ENCODE measurements at places on chromosomes 5 and 9.

GRCh38 chr5:76393035-76393680 is 9.9 kb upstream of the IQGAP2 start:
- DNase-seq = no peak

DNA sequence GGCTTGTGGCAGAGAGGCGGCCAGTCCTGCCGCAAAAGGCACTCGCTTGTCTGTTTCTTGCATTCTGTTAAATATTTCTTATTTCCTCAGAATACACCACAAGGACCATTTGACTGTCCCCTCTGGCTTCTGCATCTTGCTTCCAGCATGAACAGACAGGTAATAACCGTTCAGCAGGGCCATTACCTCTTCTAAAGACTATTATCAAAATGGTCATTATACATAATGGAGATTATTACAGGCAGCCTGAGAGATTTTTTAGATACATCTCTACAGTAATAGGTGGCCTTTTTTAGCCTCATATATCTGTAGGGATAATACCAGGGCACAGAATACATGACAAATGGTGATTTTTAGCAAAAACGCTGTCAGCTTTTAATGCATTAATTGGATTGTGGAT is 382.0 kb downstream of the PSAT1 start:
- DNase-seq = no peak

DNA sequence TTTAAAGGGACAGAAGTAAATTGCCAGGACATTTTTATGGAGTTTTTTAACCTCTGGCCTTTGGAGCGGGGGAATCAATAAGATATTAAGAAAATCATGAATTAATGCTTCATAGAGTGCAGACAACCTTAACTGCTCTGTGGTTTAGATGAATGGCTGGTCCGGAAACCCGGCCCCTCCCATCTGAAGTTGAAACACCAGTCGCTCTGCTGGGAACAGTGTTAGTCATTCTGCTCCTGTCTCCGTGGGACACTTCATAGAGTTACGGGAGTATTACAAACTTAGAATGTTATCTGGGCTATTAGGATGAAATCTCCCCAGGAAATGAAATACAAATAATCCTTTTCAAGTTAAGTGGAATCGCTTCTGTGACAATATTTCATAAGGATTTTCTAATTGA is 110.1 kb upstream of the IRX2 start:
- DNase-seq = no peak

DNA sequence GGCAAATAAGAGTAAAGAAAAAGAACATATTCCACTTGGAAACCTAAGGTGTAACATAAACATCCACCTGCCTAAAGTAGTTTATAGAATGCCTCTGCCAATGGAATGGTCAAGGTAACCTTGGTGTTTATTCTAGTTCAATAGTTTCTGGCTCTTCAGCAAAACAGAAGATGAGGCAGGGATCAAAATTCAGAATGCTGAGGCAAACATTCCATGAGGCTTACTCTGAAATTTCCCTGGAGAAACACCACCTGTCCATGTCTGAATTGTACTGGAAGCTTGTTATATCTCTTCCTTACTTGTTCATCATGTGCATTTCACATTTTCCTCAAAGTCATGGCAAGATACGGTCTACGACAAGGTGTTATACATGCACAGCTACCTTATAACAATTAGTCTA is 1862.4 kb upstream of the ACO1 start:
- DNase-seq = no peak

DNA sequence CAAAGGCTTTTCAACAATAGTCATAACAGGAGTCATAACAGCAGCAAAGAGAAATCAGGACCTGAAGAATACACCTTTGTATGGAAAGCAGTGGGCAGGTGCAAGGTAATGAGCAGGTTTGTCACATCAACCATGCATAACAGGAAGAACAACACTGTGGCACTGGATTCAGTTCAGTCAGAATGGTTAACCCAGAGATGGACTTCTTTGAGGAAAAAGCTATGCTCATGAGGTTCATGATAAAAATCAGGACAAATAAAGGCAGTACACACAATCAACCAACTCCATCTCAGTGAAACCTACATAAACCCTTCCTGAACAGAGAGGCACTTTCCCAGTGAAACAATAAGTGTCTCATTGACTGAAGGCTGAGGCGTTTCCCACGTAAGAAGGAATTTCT is 27.0 kb downstream of the ABITRAM start:
- no peak for DNase-seq

DNA sequence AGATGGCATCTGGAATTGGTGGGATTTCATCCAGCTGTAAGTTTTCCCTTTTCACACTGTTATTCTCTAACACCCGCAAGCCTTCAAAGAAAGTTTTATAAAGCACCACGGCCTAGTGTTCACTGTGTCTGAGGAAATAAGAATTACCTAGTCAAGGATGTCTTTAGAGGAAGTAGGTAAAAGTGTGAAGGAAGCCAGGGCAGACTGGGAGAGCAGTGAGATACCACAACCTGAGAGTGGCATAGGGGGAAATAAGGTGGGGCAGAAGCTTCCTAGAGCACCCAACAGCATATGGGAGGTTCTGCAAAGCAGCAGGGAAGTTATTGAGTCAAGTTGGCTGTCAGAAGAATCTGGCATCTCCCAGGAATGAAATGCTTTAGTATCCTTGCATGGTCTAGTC is 241.2 kb downstream of the CETN3 start:
- no peak for DNase-seq

DNA sequence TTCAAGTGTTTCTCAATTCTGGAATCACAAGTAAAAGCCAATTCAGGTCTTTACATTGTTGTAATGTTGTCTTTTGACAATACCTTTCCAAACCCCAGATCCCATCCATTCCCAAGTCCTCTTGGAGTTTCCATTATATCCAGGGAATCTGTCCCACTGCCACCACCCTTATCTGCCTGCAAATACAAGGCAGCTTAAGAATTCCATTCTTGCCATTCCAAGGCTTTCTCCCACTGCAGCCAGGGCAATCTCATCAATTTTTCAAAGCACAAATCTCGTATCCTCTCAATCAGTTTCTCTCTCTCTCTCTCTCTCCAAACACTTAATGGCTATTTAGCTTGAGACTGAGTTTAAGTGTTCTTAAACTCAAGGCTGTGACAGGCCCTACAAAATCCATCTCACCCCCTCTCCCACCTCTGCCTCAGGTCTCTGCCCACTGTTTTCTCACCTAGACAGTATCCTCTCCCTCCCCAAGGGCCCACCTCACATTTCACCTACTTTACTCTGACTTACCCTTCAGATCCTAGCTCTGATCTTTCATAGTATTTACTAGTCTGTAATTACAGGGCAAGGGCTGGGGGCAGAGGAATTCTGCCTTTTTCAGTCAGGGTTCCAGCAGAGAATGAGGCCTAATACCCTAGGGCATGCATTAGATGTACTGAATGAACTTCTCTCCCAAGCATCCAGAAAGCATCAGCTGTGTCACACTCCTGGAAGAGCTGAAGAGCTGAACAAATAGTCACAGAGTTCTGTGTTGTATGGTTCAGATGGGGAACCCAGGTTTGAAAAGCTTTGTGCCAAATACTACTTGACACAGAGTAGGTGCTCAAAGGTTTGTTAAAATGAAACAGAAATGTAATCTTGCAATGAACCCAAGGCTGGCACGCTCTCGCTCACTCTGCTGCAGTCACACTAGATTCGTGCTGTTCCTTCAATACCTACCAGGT is 46.0 kb downstream of the RAPGEF1 start:
- peak; percentile 91 for DNase-seq

DNA sequence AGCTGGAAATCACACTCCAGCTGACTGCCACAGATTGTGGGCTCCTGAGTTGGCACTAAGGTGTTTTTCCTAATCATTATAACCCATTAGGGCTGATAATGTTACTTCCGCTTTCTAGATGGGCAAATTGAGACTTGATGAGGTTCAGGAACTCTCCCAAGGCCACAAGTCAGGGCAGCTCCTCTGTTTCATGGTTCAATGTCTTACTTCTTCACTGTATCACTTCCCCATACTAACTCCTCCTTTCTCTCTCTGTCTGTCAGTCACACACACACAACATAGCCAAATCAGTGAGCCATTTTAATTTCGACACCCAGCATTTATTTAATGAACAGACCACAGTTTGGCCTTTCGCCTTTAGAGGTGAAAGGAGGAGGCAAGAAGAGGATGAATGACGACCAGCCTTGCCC is 17.8 kb upstream of the TRAF1 start:
- DNase-seq = no peak

GRCh38 chr5:112192866-112193265 is 226.2 kb downstream of the EPB41L4A start:
- no peak for DNase-seq

DNA sequence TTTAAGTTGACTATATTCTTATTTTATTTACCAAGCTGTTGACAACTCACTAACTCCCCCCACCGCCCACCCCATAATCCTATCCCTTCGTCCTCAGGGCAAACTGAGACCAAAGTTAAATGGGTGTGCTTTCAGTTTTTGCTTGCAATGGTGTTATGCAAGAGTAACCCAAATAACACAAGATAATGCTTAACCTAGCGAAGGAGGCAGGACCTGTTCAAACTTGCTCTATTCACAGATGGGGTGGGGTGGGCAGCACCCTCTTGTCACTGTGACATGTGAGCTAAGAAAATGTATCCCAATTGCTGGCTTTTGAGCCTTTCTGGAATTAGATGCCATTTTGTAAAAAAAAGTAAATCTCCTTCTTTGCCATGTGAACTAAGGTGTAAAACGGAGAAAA is 40.4 kb downstream of the GLIS3 start:
- DNase-seq = no peak

DNA sequence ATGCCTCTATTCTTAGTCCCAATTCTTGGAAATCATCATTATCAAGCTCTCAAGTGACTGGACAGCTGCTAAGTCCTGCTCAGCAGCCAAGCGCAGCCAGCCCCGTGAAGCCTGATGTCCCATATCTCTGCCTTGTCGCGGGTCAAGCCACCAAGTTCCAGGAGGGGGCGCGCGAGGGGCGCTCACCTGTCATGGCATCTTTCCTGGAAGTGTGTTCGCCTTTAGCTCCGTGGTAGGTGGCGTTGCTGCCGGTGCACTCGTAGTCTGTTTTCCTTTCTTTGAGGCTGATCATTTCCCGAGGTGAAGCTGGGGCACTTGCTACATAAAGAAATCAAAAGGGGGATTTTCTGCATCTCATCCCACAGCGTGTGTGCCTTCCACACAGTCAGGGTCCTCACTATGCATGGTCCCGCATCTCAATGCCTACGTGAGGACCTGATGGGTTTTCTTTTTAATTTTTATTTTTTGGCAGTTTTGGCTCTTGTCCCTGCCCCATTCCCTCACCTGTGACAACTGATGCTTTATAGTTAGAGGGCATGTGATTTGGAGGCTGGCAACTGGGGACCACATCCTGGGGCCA is 227.0 kb upstream of the DAP start:
- peak; percentile 86 for DNase-seq

DNA sequence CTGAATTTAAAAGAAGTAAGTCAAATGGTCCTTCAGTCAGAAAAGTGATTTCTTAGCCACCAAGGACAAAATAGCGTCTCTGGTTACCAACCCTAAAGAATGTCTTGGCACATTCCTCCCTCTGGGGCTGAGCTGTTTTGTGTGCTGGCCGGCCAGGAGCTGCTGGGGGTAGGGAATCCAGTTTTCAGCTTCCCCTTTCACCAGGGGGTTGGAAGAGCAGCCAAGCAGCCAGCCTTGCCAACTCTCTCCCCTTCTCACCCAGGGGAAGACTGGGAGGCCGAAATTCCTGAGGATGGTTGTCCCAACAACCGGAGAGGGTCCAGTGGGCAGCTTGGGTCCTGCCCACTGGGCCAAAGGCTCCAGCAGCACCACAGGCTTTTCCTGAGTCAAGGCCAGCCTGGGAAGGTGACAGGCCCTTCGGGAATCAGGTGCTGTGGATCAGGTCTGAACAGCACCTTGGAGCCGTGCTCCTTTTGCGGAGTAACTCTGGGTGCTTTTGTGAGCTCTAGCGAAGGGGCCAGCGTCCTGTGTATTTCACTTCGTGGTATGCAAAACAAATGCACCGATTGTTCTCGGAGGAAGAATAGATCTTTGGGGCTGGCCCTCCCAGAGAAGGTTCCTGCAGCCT is 4.2 kb downstream of the WWC1 start:
- DNase-seq = peak; percentile 94

GRCh38 chr5:103938146-103938695 is 375.6 kb upstream of the NUDT12 start:
- DNase-seq = no peak

GRCh38 chr5:83472213-83472507 is 616 bp downstream of the VCAN start:
- DNase-seq = no peak

DNA sequence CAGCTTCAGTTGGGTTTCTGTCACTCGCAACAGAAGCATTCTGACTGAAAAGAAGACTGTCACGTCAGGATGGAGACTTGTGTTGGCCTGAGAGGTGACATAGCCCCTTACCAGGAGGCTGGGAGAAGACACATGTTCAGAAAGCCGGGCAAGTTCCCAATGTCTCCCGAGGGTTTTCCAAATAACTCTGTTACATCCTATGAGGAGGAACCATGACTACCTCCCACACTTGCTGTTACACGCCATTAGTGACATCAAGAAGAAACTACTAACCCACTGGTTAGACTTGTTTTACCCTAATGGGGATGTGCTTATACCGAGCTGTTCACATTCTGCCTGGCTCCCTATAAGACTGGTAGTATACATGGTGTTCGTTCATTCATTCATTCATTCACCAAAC is 33.3 kb downstream of the SH3PXD2B start:
- no peak for DNase-seq

DNA sequence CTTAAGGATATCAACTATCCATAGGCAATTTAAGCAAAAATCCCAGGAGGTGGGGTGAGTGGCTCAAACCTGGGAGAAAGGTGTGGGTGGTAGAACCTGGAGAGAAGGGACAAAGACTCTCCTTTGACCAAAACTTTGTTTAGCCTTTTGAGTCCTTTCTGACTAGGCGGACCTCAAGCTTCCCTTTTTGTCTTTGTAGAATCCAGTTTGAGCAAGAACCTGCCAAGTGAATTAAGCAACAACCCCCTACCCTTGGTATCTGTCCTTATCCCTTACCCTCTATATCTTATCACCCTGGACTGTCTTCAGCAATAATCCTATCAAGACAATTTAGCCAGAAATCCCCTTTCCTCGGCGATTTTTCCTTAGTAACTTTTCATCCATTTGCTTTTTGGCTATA is 53.5 kb upstream of the SLC28A3 start:
- DNase-seq = no peak

- DNase-seq = no peak
Measured at GRCh38 chr9:105968811-105969466, 274.6 kb downstream of the TMEM38B start.

DNA sequence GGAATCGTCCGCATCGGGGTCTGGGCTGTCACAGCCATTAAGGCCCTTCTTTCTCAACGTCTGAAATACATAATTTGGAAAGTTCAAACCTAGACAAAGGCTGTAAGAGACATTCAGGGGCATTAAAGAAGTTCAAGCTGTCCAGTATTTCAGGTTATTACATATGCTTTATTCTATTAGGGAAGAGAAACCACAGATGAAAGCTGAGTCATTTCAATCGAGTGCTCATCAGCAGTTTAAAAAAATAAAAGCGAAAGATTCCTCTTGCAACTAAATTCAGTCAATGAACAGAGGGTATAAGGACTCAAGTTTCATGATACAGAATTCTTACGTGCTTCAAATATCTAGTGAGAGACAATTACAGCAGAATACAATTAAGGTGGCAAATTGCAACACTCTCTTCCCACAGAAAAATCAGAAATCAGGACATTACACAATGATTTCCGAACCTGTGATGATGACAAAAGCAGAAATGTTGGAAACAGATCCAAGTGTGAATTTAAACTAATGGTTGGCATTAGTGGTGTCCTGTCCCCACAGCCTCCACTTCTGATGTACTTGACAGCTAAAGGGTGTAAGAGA is 121.6 kb downstream of the MEF2C start:
- no peak for DNase-seq

- DNase-seq = peak; percentile 42
Measured at GRCh38 chr9:14271093-14271673, 42.8 kb downstream of the NFIB start.

GRCh38 chr9:124940521-124940893 is 376 bp downstream of the GOLGA1 start:
- no peak for DNase-seq

All from mesendoderm (in vitro differentiated cells).